ENCODE measurements at places on chromosomes 12 and 14.

GRCh38 chr12:46921048-46921763 lies 95.4 kb upstream of the SLC38A4 start:
- no peak for DNase-seq

- no peak for DNase-seq
Measured at GRCh38 chr14:53626761-53627160, 329.9 kb downstream of the BMP4 start.

DNA sequence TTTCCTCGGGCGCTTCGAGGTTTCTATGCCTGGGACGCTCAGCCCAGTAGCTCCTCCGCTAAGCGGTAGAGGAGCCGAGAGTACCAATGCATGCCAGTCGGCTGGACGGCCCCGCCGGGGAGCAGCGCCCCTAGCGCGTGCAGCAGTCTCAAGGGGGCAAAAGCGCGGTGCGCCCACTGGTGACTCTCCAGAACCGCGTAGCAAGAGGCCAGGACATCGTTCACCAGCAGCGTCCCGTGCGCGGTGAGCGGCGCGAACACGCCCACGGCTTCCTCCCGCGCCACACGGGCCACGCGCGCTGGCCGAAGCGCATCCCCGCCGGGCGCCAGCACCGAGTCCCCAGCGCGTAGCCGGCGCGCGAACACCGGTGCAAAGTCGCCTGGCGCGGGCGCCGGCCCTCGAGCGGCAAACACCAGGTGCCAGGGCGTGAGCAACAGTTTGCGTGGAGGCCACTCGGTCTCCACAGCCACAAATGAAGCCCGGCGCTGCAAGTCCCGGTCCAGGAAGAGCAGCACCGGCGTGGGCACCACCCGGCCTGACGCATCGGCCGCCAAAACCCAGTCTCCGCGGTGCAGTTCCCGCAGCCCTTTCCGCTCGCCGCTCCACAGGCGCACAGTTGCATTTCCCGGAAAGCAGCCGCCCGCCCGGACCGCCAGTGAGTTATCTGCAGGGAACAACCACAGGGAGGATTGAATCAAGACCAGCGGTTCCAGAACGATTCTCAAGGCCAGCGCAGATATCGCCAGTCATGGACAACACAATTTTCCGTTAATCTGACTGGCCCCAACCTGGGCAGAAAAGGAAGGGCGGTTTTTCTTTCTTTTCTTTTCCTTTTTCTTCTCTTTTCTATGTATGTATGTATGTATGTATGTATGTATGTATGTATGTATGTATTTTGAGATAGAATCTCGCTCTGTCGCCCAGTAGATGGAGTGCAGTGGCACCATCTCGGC lies 4.5 kb downstream of the DHH start:
- no peak for DNase-seq

GRCh38 chr12:6852651-6853354 lies 853 bp downstream of the USP5 start:
- DNase-seq, result peak; percentile 73

DNA sequence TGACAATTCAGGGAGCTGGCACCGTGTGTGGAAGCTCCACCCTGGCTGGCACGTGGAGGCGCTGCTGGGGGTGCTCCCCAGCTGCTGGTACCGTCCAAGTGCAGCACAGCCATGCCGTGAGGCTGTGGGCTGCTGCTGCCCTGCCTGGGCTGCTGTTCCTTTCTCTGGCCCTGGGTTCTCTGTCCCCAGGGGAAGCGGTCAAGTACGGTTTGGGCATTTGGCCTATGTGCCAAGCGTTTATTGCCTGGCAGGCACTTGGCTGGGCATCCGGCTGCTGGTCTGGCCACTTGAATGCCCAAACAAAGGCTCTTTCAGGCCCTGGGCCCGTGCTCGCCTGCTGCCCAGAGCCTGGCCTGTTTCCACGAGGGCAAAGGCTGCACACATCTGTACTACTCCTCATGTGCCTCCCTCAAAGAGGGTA lies 39.6 kb downstream of the RHOF start:
- peak; percentile 90 for DNase-seq

DNA sequence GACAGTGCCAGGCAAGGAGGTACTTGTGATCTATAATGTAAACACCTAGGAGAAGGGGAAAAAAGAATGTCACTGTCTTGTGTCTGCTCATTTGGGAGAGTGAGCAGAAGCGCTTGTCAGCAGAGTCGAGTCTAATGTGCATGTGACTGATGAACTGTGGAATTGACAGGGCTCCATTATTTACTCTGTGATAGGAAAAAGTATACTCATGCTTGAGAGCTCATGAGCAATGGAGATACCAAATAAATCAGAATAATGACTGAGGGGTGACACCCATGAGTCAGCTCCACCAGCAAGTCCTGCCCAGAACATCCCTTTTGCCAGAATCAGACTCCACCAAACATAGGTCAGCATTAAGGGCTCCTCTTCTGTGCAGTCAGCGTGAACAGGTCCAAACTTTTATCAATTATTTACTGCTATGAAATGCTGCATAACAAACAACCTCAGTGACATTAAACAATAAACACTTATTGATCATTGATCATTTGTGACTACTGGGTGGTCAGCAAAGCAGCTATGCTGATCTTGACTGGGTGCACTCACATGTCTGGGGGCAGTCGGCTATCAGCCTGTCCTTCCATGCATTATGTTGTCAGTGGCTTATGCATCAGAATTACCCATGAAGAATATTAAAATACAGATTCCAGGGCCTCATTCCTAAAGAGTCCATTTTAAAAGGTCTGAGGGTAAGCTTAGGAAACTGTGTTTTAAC lies 29.2 kb upstream of the WSCD2 start:
- no peak for DNase-seq

- DNase-seq, result peak; percentile 74
Measured at GRCh38 chr12:21551841-21552465, 25.9 kb downstream of the SPX start.

DNA sequence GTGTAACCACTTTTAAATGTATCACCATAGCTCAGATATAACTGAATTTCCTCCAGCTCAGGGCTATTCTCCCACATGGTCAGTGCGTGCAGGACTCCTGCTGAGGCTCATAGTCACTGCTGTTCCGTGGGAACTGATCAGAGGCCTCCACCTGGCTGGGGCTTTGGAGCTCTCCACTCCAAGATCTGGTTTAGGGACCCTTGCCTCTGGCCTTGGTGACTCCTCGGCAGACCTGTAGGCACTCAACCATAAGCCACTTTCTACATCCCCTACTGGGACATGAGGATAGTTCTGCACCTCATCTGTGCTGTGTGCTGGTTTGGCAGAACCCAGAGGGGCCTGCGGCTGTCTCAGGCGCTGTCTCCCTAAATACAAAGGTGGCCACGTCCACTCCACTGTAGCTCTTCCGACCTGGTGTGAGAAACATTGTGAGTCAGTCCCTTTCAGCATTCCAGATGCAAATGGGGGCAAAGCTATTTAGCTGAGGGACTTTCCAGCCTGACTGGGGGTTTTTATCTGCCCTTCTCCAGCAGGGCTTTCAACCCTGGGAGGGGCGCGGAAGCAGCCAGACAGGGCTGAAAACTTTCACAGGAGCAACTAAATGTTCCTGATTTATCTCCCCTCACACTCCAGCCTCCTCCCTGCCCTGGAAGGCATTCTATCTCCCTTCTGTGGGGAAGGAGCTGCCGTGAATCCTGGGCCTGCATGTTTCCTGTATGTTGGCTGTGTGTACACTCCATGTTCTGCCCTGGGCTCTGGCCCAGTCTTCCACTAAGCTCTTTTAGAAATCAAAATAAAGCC lies 218.3 kb upstream of the DAAM1 start:
- no peak for DNase-seq

DNA sequence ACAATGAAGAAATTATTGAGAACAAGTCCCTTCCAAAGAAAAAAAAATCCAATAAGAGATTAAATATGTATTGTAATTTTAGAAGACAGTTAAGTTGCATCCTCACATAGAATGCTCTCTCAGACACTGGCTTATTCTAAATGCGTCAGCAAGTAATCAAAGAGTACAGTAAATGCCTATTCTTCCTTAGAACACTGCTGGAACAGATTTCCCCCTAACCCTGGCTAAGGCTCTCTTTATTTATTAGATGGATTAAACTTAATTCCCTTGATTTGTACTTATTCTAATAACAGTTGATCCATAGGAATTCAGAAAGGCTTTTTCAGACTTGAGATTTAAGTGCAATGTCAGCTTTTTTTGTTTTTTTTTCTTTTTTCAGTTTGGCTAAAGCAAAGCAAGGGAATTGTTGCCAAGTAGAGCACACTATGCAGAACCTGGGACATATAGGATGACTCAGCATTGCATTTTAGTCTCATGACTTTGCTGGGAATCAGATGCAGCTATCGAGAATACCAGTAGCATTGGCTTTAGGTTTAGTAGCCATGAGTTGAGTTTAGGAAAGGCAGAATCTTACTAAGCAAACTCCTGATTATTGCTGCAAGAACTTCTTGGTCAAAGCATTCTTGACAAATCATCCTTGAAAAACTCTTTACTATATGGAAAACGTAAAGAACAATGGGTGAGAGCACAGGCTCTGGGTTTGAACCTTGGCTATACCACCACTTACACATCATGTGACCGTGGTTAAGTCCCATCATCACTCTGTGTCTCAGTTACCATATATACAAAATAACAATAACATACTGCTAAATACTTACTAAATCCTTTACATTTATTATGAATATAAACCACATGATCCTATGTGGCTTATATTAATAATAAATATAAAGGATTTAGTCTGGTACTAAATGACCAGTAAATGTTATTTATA lies 26.7 kb downstream of the MED21 start:
- DNase-seq, result no peak

- DNase-seq, result no peak
Measured at GRCh38 chr14:79544698-79545070, 666.6 kb downstream of the DIO2 start.

DNA sequence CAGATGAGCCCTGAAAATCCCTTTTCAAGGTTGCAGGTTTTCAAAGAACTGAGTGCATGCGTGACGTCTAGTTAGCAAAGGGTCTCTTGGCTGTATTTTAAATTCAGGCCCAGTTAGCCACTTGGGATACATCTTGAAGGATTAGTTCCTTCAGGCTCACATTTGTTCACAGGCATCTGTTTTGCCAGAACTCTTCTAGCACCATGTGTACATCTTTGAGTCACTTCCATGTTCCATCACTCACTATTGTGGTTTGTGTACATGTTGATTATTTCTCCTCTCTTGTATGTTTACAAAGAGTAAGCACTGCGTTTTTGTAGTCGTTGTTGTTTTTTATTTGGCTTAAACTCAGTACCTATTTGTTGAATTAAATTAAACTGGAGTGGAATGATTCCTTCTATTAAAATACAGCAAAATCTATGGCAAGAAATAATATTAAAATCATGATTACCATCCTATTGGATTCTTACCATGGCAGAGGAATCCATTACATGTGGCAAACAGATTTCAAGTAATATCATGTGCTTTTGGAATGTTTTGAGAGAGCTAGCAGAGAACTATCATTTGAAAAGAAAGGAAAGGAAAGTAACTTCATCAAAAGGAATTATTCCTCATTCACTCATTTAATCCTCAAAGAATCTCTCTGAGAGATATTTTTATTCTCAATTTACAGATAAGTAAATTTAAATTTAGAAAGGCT lies 438.9 kb upstream of the FAR2 start:
- DNase-seq, result no peak

DNA sequence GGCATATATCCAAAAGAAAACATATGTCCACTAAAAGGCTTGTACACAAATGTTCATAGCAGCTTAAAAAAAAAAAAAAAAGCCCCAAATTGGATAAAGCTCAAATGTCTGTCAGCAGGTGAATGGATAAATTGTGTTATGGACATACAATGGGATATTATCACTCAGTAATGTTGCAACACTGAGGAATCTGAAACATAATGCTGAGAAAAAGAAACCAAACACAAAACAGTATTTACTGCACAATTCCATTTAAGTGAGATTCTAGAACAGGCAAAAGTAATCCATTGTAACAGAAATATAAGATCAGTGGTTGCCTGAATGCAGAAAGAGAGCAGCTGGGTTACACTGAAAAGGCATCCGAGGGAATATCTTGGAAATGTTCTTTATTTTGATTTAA lies 117.9 kb downstream of the SLC15A5 start:
- DNase-seq, result no peak

GRCh38 chr12:25591144-25591543 lies 38.1 kb upstream of the LMNTD1 start:
- no peak for DNase-seq

DNA sequence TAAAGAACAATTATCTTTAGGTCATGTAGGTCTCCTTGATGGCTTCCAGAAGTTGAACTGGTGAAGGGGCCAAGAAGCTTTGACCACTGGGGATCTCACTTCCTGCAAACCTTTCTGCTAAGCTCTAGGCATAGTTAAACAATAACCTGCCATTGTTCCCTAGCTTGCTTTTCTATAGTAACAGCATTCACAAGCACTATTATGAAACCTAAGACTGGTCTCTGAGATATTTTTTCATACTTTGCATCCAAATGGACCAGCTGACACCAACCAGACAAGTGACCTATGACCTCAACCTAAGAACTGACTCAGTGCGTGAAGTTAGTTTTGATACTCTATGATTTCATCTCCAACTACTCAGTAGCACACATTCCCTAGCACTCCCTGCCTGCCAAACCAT lies 129.1 kb downstream of the PTPRB start:
- DNase-seq, result no peak

DNA sequence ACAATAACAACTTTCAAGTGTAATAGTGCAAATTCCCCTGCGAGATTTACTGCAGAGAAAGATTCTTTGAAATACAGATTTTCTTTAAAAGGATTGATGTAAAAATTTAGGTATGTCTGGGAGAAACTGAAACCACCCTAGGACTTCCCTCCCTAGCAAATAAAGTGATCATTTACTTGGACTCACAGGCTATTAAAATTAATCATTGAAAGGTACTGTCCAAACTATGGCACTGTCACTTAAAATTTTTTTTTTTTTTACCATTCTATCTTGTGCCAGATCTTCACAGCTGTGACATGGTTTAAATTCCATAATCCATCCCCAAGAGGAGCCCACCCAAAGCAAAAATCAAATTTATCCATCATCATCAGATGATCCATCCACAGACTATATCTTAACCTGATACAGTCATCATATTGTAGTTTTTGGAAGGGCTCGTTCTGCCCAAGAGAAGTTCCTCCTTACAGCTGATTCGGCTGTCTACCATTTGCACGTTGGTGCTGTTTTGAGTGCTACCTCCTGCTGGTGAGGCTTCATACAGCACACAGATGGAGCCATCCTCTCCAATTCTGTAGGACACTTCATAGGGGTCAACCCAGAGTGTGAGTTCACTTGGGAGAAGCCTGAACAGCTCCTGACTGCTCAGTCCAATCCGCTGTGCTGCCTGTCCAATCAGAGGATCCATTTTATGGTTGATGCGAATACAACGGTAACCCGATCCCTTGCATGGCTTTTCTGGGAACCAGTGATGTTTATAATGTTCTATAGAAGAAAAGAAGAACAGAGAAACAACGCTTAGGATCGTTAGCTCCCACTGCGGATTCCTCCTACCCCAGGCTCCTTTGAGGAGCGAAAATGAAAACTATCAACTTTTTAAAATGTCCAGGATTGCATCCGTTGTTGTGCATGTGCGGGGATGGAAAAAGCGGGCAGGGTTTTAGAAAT lies 1.7 kb downstream of the BTG1 start:
- DNase-seq, result peak; percentile 73

DNA sequence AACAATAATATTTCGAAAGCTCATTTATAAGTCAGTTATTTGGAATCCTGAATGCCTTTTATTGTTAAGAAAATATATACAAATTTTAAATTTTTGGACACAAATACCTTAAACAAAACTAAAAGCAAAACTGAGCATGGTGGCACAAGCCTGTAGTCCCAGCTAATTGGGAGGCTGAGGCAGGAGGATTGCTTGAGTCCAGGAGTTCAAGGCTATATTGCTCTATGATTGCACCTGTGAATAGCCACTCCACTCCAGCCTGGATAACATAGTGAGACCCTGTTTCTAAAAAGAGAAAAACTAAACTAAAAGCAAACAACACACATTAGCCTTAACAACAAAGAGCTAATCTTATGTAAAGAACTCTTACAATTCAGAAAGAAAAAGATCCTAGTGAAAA lies 78.8 kb downstream of the SMOC1 start:
- no peak for DNase-seq
